ENCODE measurements at places on chromosomes 5 and 9. TPM values are rescaled to one million over a fixed set of nuclear protein-coding genes. Genes with fewer than 3 reads are reported as not detected.

PTCH1 gene
- total RNA-seq = 4.0 TPM

GRIN3A gene
- total RNA-seq = not detected

ATP10B gene
- not detected for total RNA-seq

CNTNAP3B gene
- 15.0 TPM for total RNA-seq

FBXL7 gene
- total RNA-seq = 1.1 TPM

CHMP5 gene
- 71.7 TPM for total RNA-seq

ZNF483 gene
- 0.48 TPM for total RNA-seq

ZNF454 gene
- total RNA-seq = not detected

FAM163B gene
- total RNA-seq = not detected

RNF180 gene
- total RNA-seq = 0.38 TPM

TOR1A gene
- total RNA-seq = 57.5 TPM

DMRT3 gene
- not detected for total RNA-seq

SH3PXD2B gene
- total RNA-seq = 16.2 TPM

CMYA5 gene
- 0.06 TPM for total RNA-seq
